ENCODE measurements at places on chromosomes 7 and 10.

DNA sequence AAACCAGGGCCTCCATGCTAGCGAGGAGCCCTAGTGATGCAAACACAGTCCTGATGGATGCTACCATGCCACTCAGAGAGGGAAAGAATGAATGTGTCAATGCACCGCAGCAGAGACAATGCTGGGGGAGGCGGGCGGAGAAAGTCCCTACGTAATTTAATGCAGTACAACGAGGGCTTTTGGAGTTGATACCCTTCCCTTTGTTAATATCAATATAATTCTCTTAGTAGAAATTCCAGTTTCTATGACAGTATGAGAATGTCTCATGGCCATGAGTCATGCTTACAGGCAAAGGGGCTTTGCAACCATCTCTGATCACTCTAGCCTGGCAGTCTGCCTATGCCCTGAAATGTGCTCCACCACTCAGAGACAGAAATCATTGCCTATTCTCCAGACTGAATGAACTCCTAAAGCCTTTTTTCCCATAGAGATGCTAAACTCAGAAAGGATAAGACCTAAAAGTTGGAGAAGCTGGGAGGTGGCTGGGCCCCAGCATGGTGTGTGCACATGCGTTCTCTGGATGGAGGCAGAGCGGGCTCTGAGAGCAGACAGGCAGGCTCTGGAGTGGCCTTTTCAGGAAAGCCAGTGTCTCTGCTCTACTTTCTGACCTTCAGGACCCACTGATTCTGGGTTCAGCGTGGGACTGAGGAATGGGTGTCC lies 20.3 kb upstream of the GIMAP2 start:
- no peak for DNase-seq

DNA sequence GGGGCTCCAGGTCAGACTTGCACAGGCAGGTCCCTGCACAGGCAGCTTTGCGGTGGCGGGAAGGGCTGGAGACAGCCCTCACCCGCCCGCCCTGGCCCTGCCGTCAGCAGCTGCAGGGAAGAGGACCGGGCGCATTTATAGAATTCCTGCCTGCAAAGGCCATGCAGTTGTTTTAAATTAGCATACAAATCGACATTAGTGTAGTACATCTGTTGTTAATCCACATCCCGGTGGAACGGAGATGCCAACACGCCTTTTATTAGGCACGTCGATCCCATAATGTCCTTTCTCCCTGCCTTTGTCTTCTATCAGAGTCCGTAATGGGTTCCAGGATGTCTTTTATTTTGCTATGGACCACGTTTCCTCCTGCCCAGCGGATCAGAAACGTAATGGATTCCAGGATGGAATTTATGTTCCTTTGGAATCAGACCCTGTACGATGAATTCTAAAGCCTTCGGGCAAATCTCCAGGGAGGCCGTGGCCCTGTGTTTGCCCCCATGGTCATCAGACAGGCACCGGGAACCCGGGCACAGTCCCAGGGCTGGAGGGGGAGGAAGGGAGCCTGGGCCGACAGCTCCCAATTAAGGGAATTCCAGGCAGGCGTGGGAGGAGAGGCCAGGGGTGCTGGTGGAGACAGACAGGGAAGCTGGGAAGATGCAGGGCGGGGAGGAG lies 123.9 kb downstream of the COL26A1 start:
- peak; percentile 66 for DNase-seq

DNA sequence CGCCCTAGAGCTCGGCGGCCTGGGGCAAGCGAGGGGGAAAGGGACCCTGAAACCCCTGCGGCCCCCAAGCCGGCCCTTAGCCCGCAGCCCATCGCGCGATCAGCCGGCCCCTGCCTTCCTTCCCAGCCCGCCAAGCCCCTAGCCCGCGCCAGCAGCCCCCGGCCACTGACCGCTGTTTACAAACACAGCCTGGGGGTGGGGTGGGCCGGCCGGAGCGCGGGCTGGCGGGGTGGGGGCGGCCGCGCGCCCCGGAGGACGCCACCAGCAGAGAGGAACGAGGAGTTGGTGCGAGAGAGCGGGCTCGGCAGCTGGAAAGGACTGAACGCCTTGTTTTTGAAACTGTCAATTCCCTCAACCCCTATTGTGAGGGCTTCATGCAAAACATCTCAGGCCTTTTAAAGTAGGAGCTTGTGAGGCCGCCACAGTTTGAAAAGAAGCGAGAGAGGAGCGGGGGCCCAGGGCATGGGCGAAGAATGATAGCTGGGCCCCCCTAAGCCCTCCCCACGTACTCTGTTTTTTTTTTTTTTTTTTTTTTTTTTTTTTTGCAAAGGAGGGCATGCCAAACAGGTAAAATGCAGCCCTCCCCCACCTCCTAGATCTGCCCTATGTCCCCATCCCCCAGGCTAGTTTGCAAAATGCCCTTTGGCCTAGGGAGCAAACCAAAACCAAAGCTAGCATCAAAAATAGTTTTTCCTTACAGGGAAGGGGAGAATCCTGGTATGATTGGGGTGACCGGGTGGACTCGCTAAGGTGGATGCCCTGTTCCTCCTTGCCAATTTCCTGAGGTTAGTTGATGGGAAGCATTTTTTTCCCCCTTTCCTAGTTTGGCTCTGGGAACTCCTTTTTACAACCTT lies 15.0 kb downstream of the SKIDA1 start:
- DNase-seq = no peak

- no peak for DNase-seq
Measured at GRCh38 chr10:80870282-80870681, 332.6 kb downstream of the SH2D4B start.

DNA sequence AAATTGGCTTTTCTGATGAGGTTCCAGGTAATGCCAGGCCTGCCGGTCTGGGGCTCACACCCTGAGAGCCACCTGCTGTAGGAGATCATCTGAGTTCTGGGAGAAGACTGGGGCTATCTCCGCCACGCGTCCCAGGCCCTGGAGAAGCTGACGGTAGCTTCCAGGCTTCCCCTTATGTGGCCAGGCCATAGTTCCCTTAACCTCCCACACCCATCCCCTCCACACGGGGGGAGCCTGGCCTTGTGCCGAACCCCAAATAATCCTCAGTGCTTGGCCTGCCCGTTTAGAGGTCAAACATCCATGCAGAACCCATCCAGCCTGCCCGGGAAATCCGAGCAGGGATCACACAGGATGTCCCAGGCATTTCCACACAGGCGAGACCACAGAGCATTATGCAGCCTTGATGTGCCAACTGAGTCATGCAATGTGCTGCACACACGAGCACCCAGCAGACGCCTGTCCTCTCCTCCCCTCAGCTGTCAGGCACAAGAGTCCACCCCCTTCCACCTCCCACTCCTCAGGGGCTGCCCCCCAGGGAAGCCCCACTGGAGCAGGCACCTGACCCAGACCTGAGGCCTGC lies 176.2 kb downstream of the PRKAG2 start:
- peak; percentile 70 for DNase-seq

DNA sequence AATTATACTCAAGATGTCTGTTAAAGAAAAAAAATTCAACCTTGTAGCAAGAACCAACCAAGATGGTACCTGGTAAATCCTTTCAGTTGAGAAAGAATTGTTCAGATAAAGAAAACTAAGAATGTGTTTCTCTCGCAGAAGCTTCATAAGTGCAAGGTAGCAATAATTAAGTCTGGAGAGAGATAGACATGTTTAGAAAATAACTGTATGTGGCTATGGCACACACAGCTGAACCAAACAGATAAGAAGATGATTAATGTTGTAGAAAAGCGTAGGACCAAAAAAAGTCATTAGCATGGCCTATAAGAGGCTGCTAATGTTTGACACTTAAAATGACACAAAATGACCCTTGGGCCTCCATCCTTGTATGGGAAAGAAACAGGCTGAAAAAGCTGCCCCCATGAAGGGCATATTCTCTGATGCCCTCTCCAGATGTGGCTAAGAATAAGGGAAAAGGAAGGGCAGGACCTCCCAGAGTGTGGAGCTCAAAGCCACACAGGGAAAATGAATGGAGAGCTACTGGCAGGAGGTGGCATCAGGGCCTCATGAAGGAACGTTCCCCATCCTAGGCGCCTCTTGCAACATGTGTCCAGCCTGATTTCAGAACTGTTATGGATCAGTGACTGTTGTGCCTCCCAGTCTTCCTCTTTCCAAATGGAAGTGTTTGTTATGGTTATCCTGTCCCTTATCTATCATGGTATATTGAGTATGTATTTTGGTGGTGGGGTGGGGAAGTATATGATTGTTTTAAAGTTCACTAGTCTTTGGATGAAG lies 30.7 kb downstream of the TLL2 start:
- no peak for DNase-seq

DNA sequence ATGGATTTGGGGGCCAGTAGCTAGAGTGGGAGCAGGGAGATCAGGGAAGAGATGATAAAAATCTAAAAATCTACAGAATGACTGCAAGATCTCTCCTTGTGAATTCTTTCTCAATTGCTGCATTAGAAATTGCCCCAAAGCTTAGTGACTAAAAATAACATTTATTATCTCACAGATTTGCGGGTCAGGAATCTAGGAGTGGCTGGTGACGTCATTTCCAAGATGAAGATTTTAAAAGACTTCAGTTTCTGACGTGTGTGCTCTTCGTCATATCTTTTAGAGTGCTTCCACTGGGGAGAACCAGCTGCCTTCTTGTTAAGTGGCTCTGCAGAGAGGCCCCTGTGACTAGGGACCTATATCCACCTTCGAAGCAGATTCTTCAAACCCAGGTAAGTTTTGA lies 112.6 kb downstream of the DGKI start:
- DNase-seq = no peak
